ENCODE measurements at places on chromosomes 1 and 21. TPM values are rescaled to one million over a fixed set of nuclear protein-coding genes. Genes with fewer than 3 reads are reported as not detected.

OXCT2 gene
- total RNA-seq, result 3.9 TPM

YTHDF2 gene
- 49.8 TPM for total RNA-seq

DNA sequence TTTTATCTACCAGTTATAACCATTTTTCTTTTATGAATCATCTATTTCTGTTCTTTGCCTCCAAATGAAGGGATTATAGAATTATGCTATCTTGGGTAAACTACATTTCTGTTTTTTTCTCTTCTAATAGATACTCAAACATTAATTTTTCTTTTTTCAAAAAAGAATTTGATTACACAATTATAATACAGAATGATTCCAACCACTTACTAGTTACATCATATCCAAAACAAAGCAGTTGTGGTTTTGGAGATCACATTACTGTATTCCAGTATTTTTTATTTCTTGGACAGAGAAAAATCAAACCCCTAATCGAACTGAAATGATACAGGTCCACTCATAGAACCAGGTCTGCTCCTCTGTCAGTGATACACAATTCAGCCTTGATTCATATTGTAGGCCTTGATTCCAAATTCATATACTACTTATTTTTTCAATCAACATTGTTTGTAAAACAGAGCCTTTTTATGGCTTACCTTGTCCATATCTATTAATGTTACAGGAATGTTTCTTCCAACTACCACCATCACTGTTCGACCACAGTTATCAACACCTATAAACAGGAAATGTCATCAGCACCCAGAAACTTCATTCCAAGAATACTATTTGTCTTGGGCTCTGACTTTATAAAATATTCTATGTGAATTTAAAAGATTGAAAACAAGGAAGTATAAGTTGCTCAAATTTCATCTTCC lies 43.2 kb downstream of the GDAP2 start:
- DNase-seq, result no peak

- peak; percentile 100 for DNase-seq
These were observed 87.4 kb downstream of the FASLG start for GRCh38 chr1:172746091-172746949.

DNA sequence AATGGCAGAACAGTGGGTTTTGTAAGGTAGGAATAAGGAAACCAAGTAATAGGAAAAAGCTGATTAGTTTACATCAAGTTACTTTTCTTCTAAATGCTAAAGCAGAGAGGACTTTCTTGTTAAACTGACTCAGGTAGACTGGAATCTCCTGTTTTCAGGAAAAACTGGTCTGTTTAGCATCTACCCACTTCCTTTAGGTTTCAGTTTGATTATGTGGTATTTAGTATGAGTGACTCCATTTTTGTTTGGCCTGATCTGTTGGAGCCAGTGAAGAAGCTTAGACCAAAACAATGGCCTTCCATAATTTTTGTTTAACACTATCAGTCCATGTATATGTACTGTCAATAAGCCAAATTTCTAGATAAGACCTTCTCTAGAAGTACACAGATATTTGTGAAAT lies 88.4 kb downstream of the EPB41 start:
- peak; percentile 85 for DNase-seq

GRCh38 chr1:109248797-109249629 lies at the start of gene CELSR2:
CELSR2 (plus strand) TSS chr1:109249539; CDS start chr1:109250080, 541 bp downstream.
- DNase-seq, result peak; percentile 77

DNA sequence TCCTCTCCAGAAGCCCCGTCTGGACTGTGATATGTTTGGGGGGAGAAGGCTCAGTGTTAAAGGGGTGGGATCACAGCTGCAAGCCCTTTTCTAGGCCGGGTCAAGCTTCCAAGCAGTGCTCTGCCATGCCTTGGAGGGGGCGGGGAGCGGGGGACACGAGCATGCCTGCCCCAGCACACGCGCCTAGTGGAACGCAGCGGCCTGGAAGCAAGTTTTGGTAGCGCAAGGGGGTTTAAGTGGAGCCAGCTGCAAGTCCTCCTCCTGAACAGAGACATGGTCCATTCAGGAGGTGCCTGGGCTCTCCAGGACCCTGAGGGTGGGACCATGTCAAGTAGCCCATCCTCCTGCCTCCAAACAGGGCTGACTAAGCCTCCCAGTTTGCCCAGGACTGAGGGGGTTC lies 112.2 kb downstream of the CASZ1 start:
- DNase-seq, result no peak

DNA sequence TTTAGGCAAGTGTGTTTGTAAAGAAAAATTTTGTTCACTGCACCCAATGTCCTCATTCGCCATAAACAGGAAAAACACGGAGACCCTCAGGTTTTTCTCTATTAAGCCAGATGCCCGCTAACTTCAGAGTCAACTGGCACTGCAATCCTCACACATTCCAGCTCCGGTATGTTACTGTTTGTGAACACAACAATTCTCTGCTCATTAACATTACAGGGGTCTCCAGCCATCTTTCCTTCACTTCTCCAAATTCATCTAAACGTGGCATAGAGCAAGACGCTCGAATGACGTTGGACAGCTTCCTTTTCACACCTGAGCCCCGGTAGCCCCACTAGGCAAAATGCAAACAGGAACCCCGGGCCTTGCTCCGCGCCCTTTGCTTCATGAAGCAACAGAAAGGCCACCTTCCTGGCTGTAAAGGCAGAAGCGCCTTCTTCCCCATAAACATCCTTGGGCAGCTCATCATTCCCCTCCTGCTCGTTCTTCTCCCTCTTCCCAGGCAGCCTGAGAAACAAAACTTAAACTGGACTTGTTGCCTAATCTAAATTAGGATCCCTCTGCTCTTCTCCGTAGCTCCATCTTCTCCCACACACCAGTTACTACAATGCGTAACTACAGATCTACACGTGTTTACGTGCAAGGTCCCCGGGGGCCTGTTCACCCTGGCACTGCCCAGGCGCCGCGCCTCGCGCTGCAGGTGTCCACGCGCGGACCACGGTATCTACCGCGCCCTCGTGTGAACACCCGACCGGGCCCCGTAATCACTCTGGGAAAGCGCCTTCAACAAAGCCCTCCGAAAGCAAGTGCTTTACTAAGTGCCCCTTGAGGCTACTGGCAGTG lies 1.2 kb downstream of the LBR start:
- DNase-seq, result peak; percentile 39

Data from PC-3 (cell line).